ENCODE measurements at places on chromosomes 7 and 10.

- no peak for DNase-seq
Measured at GRCh38 chr10:8033812-8034465, 20.5 kb upstream of the GATA3 start.

GRCh38 chr7:44114586-44115310 lies 8.6 kb downstream of the POLD2 start:
- no peak for DNase-seq

DNA sequence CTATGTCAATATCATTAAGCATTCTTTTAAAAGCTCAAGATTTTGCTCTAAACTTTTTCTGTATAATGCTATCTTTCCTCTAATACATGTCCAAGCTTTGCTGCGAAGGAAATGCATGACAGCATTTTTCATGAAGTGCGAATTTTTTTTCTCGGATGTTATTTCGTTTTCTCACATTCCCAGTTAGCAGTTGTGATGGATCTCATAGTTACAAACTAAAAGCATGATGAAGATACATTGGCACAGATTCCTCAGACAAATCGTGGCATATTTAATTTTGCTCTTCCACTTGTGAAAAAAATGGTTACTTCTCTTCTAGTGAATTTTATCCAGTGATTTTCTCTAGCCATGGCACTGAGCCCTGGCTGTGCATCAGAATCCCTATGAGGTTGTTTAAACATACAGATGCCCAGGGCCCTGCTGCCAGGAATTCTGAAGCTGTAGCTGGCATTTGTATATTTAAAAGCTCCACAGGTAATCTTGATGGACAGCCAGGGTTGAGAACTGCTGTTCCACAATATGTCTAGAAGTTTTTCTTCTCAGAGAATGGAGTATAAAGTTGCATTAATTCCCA lies 299.8 kb upstream of the NEBL start:
- DNase-seq = no peak

- no peak for DNase-seq
Measured at GRCh38 chr7:42227541-42227935, 9.5 kb downstream of the GLI3 start.

- DNase-seq = no peak
Measured at GRCh38 chr7:75669579-75669978, 69.2 kb downstream of the HIP1 start.

- DNase-seq = no peak
Measured at GRCh38 chr7:134589491-134589941, 40.6 kb downstream of the AKR1B15 start.

DNA sequence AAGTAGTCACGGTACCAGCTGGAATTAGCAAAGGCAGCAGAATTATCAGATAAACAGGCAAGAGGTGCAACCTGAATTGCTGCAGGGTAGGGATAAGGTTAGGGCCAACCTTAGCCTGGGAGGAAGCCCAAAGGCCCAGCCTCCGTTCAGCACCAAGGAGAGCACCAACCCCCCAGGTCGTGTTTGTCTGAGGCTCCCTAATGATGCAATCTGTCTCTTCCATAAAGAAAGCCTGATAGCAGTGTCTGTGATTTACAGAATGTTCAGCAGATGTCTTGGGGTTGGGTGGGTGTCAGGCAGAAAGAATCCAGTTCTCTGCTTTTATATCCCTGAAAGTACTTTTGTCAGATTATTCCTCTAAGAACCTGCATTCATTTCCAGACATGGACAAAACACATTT lies 328.4 kb upstream of the AOAH start:
- DNase-seq = no peak

GRCh38 chr7:14767716-14768425 lies 134.7 kb downstream of the DGKB start:
- no peak for DNase-seq

GRCh38 chr7:23043441-23043840 lies 29.5 kb upstream of the HYCC1 start:
- DNase-seq = no peak

GRCh38 chr10:36538953-36539586 lies 586.3 kb upstream of the ANKRD30A start:
- no peak for DNase-seq

DNA sequence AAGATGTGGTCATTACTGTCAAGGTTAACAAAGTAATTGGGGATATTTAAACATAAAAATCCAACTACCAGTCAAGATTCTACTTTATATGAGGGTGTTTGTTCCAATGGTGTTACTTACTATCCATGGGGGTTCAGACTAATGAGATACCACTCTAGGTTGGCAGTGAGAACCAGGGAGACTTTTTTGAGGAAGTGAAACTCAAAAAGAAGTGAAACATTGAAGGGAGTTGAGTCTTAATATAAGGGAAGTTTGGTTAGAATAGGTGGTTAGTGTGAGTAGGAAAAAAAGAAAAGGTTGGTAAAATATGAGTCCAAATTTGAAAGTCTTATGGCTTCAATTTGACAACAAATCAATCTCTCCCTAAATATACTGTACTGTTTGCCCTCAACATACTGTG lies 123.6 kb upstream of the ANK3 start:
- DNase-seq = no peak

GRCh38 chr10:47073967-47074366 lies 162.7 kb downstream of the PTPN20 start:
- no peak for DNase-seq

DNA sequence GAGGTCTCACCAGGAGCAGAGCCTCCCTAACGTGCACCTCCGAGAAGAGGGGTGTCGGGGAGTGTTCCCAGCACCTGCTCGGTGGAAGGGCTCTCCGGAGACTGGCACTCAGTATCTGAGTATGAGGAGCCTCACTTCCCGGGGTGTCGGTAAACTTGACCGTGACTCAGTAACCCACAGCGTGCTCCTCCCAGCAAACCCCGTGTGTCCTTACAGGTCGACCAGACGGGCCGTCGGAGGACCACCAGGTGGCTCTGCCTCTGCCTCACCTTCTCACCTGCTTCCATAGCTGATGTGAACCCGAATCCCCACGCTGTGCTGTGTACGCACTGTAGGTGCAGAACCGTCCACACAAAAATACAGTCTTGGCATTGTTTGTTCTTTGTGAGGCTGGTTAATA lies 29.0 kb upstream of the KNDC1 start:
- DNase-seq = no peak

DNA sequence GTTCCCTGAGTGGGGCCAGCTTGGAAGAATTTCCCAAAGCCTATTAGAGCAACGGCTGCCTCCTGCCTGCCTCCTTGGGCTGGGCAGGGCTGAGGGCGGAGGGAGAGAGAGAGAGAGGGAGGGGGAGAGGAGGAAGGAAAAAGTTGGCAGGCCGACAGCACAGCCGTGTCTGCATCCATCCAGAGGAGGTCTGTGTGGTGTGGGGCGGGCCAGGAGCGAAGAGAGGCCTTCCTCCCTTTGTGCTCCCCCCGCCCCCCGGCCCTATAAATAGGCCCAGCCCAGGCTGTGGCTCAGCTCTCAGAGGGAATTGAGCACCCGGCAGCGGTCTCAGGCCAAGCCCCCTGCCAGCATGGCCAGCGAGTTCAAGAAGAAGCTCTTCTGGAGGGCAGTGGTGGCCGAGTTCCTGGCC lies at the start of gene AQP1:
AQP1 (plus strand) TSS at position 293 of the 409 bp plus-strand sequence; CDS start at position 350, 57 bp downstream.
- no peak for DNase-seq

DNA sequence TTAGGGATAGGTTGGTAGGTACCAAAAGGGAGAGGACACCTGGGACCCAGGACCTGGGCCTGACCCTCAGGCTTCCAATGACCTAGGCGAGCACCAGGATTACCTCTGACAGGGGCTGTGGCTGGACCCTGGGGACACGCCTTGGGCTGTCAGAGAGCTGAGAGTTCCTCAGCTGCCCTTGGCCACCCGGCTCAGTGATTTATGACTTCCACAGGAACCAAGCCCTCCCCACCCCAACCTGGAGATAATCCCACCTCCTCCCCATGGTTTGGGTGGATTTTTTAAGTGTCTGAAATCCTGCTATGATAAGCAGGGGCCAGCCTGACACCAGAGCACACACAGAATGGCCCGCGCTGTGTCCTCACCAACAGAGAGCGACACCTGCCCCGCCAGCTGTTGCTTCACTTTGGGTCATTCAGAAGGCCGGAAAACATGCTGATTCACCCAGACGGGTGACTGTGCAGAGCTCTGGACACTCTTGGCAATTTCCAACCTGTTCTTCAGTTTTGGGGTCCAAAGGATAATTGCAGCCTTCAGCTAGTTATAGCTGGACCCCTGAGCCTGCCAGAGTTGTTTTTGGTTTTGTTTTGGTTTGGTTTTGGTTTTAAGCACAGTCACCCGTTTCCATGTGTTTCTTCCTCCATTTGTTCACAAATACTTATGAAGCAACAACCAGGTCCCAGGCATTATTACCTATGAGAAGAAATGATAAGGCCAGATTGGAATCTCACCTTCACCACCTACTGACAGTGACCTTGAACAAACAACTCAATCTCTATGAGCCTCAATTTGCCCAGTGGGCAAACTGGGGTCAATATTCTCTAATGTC lies 78.2 kb downstream of the RAB11FIP2 start:
- DNase-seq = no peak

- DNase-seq = no peak
Measured at GRCh38 chr10:96619796-96620773, 33.3 kb upstream of the TM9SF3 start.

- no peak for DNase-seq
Measured at GRCh38 chr7:64639267-64640001, 26.5 kb upstream of the ZNF107 start.

- DNase-seq = no peak
Measured at GRCh38 chr10:50641626-50642025, 17.9 kb upstream of the SGMS1 start.

GRCh38 chr10:77542710-77543259 lies 94.8 kb downstream of the KCNMA1 start:
- DNase-seq = no peak

GRCh38 chr10:116190883-116191282 lies 82.1 kb downstream of the GFRA1 start:
- no peak for DNase-seq

DNA sequence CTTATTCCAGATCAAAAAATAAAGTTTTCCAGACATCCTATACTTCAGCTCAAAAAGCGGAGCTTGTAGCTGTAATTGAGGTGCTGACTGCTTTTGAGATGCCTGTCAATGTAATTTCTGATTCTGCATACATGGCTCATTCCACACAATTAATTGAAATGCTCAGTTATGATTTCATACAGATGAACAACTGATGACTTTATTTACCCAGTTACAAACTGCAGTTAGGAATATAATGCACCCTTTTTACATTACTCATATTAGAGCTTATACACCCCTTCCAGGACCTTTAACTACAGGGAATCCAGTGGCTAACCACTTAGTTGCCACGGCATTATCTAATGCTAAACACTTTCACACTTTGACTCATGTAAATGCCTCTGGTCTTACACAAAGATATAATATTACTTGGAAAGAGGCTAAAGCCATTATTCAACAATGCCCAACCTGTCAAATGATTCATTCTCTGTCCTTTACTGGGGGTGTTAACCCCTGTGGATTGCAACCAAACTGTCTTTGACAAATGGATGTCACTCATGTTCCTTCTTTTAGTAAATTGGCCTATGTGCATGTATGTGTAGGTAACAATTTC lies 147.3 kb downstream of the ZNF33B start:
- no peak for DNase-seq

DNA sequence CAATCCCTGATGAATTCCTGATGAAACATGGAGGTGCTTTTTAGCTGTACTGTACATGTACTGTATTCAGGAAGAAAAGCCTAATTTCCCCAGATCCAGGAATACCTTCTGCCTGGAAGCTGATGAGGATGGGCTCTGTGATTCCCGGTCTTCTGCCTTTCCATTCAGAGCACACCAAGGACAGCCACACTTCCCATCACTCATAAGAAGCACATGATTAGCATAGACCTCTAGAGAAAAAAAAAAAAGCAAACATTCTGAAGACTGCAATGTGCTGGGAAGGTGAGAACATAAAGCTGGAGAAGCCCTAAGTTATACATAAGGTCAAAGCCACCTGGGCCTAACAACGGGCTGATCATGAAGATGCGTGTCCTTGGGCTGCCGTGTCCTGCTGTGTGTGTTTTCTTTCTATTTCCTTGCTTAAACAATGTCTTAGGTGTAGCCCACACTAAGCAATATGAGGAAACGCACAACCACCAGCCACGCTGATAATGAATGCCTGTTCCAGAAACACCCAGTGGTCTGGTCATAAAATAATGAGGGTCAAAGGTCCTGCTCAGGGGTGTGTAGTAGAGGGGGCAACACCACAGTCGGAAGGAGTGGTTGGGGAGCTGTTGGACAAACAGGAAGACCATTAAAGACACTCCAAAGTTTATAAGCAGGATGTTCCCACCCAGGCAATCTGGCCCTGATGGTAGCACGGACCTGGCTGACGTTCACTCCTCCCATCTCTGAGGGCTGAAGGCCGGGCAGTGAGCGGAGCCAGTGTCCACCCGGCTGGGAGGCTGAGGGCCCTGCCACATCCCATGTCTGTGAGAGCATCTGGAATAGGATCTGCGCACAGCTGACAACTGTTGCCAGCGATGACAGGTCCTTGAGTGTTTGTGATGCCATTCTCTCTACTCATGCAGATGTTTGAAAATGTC lies 7.9 kb downstream of the PKD1L1 start:
- DNase-seq = no peak

GRCh38 chr7:106773228-106773627 lies 91.9 kb upstream of the PIK3CG start:
- no peak for DNase-seq

DNA sequence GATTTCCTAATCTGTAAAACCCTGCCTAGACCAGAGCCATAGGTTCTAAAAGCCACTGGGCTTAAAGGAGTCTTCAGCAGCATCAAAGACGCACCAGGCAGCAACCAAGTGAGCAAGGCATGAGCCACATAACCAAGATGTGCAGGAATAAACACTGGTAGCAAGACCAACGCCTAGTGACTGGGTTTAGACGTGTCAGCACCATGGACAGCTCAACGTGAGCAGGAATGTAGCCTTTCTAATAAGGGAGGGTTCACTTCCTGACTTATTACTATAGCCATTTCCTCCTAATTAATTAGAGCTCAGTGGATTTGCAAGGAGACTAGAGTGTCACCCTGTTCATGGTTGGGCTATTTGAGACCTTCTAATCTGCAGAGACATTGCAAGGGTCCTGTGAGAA lies 223.7 kb downstream of the LHFPL3 start:
- DNase-seq = no peak

DNA sequence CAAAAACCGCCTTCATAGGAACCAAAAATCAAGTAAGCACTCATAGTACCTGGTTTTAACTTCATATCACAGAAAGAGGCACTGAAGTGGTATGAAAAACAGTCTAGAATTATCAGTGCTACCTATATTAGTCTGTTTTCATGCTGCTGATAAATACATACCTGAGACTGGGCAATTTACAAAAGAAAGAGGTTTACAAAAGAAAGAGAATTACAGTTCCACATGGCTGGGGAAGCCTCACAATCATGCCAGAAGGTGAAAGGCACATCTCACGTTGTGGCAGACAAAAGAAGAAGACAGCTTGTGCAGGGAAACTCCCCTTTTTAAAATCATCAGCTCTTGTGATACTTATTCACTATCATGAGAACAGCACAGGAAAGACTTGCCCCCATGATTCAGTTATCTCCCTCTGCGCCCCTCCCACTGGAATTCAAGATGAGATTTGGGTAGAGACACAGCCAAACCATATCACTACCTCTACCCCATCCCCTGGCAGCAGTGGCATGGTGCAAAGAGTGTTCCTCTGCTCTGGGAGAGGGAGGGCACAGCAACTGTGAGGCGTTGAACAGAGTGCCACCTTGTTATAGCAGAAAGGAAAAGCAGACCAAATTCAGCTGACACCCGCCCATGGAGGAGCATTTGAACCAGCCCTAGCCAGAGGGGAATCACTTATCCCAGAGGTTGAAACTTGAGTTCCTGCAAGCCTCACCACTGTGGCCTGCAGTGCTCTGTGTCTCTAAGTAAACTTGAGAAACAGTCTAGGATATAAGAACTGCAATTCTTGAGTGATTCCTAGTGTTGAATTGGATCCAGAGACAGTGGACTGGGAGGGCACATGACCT lies 61.9 kb upstream of the PTPRZ1 start:
- no peak for DNase-seq

- no peak for DNase-seq
Measured at GRCh38 chr10:14074062-14074884, 256.5 kb downstream of the FRMD4A start.

Data from stimulated activated CD8-positive, alpha-beta memory T cell treated with anti-CD3 and anti-CD28 coated beads, Interleukin-2, amount 100 ng/mL, for 1 hour (primary cell).